Myocyte (in vitro differentiated cells): ENCODE measurements at places on chromosomes 1 and 21.

- peak; percentile 99 for DNase-seq
Measured at GRCh38 chr1:84506002-84506728, at the start of the genes GNG5 and SPATA1. Gene GNG5 (minus strand): TSS chr1:84506581. CDS start chr1:84506091, 490 bp downstream. Gene SPATA1 (plus strand): TSS chr1:84506386. CDS start chr1:84516360, 9,974 bp downstream.

GRCh38 chr1:31485166-31485565 is 72.2 kb downstream of the SERINC2 start:
- DNase-seq = no peak

DNA sequence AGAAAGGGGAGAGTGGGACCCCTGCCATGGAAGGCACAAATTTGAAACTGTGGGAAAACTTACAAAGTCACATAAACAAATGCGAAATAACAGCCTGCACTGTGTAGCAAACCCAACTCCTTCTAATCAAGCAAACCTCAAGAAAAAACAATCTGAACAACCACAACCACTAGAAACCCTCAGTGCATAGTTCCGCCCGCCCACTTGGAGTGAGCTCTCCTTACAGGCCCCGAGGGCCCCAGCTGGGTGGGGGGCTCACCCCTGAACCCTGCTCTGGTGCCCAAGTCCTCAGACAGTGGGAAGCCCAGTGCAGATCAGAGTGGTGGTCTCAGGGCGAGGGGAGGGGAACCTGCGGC is 931 bp upstream of the MXRA8 start:
- peak; percentile 70 for DNase-seq

- no peak for DNase-seq
Measured at GRCh38 chr1:23135268-23135667, 33.4 kb downstream of the LUZP1 start.

GRCh38 chr1:110151175-110151669 is 928 bp downstream of the SLC6A17 start:
- no peak for DNase-seq

DNA sequence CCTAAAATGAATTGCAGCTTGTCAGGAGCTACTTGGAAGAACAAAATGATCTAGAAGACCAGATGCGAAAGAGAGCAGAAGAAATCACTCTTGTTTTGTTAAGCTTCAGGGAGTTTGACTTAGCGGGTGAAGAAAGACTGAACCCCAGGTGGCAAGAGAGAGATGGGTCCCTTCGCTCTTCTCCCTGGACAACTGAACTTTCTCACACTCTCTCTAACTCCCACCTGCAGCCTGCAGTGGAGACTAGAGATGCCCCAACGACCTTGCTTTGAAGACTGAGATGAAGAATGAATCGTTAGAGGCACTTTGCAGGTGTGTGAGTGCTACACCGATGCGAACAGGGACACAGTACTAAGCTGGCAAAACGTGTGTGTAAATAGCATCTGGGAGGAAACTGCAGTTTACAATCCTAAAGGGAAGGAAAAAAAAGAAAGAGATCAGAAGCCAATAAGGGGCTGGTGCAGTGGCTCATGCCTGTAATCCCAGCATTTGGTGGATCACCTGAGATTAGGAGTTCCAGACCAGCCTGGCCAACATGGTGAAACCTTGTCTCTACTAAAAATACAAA is 64.5 kb upstream of the LYST start:
- DNase-seq = no peak
